ENCODE measurements at places on chromosomes 16 and 17. TPM values are rescaled to one million over a fixed set of nuclear protein-coding genes. Genes with fewer than 3 reads are reported as not detected.

GRCh38 chr16:21218153-21218552, 6.8 kb upstream of the ZP2 start:
- no peak for DNase-seq

DNA sequence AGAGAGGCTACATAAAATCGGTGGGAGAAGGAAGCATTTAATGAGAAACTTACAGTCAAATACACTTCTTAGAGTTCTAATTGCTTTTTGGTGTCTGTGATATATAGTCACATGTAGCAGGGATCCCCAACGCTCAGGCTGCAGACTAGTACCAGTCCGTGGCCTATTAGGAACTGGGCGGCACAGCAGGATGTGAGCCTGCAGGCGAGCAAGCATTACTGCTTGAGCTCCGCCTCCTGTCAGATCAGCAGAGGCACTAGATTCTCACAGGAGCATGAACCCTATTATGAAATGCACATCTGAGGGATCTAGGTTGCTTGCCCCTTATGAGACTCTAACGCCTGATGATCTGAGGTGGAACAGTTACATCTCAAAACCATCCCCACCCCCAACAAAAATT, 158.5 kb downstream of the TANC2 start:
- no peak for DNase-seq

- no peak for DNase-seq
These were observed 272.3 kb downstream of the FOXL1 start for GRCh38 chr16:86850670-86851069.

- no peak for DNase-seq
These were observed 553 bp downstream of the RHBDL1 start for GRCh38 chr16:675884-676564.

GRCh38 chr16:72092832-72093447, 480 bp downstream of the TXNL4B start:
- peak; percentile 20 for DNase-seq

ZP2 gene
- polyA plus RNA-seq: 0.12 TPM

SDF2 gene
- 76.3 TPM for polyA plus RNA-seq

DNA sequence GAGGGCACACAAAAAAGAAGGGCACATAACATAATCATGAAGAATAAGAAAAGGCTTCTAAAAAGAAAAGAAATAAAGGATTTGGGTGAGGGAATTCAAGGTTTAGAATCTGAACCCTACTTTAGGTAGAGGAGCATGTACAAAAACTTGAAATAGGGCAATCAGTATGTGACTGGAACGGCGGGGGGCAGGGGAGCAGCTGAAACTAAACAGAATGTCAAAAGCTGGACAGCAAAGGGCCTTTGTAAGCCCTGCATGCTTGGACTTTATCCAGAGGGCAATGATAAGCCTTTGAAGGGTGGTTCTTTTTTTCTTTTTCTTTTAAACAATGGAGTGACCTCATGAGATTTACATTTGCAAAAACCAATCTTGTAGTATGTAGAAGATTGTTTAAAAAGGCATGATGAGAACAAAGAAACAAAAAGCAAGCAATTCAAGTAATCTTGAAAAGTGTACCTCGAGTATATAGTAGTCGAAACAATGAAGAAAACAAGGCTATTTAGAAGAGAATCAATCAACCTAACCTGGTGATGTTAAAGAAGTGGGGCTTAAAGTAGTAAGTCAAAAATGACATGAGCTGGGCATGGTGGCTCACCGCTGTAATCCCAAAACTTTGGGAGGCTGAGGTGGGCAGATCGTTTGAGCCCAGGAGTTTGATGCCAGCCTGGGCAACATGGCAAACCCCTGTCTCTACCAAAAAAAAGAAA, 46.7 kb upstream of the ANKFY1 start:
- DNase-seq: no peak

TBCD gene
- 83.1 TPM for polyA plus RNA-seq

DNA sequence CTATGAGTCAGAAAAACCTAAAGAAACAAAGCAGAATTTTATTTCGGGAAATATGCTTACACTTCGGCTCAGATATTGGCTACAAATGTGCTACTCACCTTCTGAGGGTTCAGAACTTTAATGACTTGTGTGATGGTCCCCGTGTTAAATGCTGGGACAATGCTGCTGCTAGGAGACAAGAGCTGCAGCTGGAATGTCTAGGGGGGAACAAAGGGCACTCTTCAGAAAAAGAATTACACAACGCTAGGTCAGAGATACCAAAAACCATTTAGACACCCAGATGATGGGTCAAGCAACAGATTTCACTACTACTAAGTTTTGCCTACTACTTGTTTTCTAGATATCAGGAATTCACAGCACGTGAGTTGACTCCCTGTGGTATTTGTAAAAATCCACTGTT, 10.0 kb upstream of the PHLPP2 start:
- DNase-seq: no peak

- no peak for DNase-seq
These were observed 10.9 kb downstream of the OGFOD1 start for GRCh38 chr16:56462064-56462796.

DNA sequence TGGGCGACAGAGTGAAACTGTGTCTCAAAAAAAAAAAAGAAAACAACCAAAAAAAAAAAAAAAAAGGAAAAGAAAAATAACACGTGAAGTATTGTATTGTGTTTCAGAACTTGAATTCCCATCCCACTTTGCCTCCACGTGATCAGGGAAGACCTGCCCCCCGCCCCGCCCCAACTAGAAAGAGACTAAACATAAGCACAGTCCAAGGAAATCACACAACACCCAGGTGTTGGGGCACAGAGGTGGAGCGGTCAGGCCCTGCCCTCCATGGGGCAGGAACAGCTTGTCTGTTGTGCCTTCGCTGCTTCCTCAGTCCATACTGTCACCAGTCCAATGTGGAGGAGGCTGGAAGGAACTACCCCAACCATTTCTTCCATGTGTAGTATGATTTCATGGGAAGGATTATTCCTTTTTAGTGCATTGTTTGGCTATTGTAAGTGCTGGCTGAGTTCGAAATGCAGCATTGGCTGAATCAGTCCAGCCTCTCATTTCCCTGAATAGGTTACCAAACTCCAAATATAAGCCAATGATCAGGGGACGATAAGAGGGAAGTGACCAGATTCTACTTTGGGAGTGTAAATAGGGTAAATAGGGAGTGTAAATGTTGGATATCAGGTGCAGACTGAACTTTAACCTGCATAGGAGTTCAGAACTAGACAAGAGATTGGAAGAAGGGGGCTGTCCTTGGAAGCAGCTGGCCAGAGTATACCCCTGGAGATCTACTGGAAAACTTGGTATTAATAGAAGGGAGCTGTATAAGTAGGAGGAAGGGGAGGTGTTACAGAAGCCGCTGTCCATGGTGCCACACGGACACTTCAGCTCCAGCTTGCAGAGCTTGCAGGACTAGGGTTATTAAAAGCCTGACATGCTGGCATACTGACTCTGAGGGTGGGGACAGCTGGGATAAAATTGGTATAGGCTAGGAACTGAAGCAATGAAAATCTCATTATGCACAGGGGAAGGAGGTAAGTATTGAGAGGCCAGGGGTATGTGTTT, 50.7 kb downstream of the TANGO6 start:
- DNase-seq: peak; percentile 70

TRIM72 gene
- polyA plus RNA-seq: 0.28 TPM

DNA sequence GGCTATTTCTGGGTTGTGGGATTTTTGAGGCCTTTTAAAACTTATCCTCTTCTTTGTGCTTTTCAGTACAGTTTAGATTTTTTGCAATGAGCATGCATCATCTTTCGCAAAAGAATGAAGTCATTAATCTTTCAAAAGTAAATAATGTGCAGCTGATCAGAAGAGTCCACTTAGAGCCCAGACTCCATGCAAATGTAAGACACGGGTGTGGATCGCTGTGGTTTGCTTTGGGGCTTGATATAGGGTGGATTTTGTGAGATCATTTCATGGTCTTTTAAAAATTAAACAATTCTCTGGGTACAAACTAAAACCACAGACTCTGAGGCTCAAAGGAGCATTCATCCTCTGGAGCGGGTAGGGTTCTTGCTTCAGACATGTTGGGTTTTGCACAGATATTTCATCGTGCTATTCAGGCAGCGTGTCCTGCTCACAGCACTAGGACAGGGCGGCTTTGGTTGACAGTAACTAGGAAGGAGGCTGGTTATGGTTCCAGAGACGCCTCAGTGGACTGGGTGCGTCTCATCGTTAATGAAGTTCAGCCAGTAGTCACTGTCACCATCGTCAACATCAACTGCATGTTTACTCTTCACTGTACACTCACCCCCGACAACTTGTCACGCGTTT, 129.4 kb upstream of the PLCG2 start:
- no peak for DNase-seq

DNA sequence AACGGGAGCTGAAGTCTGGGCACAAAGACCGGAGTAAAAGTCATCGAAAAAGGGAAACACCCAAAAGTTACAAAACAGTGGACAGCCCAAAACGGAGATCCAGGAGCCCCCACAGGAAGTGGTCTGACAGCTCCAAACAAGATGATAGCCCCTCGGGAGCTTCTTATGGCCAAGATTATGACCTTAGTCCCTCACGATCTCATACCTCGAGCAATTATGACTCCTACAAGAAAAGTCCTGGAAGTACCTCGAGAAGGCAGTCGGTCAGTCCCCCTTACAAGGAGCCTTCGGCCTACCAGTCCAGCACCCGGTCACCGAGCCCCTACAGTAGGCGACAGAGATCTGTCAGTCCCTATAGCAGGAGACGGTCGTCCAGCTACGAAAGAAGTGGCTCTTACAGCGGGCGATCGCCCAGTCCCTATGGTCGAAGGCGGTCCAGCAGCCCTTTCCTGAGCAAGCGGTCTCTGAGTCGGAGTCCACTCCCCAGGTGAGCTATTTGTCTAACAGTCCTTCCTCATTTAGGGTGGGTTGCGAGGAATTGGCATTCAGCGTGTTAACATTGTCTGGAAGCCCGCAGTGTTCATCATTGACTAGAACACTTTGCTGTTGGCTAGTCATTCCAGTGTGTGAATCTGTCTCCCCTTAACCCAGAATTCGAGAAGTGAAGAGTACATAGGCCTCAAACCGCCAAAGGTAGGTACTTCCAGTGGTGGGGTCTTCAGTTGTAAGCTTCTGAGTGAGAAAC, 1.5 kb downstream of the CDK12 start:
- DNase-seq: no peak

DNA sequence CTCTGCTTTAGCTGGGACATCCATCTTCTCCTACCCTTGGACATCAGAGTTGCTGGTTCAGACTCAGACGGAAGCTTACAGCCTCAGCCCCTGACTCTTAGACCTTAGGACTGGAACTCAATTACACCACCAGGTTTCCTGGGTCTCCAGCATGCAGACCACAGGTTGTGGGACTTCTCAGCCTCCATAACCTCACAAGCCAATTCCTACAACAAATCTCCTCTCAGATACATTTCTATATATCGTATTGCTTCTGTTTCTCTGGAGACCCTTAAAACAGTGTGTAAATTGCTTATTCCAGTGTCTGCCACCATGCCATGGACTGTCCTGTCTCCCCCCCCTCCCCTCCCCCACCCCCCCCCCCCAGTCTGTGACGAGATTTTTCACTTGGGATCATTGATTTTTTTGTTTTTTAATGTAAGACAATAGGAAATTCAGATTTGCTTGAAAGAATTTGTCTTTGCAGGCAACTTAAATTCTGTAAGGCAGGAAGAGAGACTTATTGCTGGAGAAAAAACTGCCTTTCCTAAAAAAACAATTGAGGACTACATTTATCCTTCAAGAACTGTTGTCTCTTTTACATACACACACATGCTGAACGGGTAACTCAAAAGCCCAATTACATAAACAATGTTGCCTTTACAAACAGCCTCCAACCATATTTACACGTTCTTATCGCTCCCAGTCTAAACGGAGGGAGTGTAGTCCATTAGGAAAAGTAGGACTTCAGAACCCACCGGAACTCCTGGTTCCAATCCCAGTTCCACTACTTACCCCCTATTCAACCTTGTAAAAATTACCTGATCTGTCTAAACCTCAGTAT, 39.9 kb downstream of the TEKT5 start:
- no peak for DNase-seq

GRCh38 chr16:54242199-54242598, 44.4 kb downstream of the IRX3 start:
- DNase-seq: no peak

SPATA33 gene
- 18.3 TPM for polyA plus RNA-seq

- no peak for DNase-seq
These were observed 1.8 kb downstream of the ITGAX start for GRCh38 chr16:31356566-31357323.

- DNase-seq: no peak
These were observed 480.2 kb downstream of the HS3ST3B1 start for GRCh38 chr17:14781123-14781522.

CA5A gene
- 0.25 TPM for polyA plus RNA-seq

DNA sequence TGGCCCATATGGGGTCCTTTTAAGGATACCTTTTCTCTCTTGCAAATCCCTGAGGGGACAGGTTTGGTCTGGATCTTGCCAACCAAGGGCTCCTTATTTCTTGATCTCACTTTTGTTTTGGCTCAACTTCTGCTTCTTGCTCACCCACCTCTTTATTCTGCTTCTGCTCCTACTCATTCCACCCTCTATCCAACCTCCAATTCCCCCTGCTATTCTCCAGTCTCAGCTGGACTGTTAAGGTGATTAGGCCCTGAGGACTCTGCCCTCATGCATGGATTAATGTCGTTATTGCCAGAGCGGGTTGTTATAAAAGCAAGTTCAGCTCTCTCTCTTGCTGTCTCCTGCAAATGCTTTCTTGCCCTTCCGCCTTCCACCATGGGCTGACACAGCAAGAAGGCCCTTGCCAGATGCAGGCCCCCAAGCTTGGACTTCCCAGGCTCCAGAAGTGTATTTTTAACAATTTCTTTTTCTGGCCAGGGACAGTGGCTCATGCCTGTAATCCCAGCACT, 29.8 kb downstream of the LAT start:
- DNase-seq: no peak

GRCh38 chr17:79874329-79874981, 35.2 kb upstream of the CBX4 start:
- no peak for DNase-seq

TPSG1 gene
- polyA plus RNA-seq: 1.1 TPM

GRCh38 chr17:20267459-20267842, 199.9 kb downstream of the LGALS9B start:
- DNase-seq: no peak

GAN gene
- 3.5 TPM for polyA plus RNA-seq

DNA sequence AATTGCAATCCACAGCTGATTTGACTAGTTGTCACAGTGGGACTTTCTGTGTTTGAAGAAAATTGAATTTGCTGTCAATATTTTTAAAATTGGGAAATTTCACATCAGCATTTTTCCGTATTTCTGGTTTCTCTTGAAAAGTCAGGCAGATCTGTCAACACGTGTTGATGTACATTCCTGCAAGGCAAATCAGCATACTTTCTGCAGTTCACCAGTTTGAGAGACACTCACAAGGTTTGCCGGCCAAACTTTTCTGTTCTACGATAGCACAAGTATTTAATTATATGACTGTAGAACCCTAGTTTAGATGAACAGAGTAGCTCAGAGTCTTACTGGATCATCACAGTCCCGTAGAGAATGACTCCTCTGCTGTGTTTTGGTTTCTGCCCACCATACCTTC, 102.0 kb downstream of the ADAMTS18 start:
- DNase-seq: no peak

SERPINF2 gene
- polyA plus RNA-seq: 109 TPM

All from renal pelvis (tissue), 12 donors.